ENCODE measurements at places on chromosomes 2 and 18.

DNA sequence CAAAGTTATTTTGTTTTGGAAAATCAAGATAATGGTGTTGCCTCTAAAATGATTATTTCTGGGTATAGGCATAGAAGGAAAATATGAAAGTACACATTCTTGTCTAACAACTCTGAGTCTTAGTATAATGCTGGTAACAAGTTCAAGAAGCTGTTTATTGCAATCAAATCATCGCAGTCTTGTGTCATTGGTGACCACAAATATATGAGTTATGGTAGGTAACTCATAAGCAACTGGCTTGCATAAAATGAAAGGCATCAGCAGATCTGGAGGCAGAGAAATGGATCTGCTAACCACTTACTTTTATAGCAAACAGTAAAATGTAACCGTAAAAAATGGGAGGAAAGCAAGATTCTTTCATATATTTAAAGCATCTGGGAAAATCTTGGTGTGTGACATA lies 156.2 kb upstream of the TCF4 start:
- no peak for DNase-seq

GRCh38 chr2:241816431-241817121 lies 7.6 kb downstream of the NEU4 start:
- DNase-seq: no peak

DNA sequence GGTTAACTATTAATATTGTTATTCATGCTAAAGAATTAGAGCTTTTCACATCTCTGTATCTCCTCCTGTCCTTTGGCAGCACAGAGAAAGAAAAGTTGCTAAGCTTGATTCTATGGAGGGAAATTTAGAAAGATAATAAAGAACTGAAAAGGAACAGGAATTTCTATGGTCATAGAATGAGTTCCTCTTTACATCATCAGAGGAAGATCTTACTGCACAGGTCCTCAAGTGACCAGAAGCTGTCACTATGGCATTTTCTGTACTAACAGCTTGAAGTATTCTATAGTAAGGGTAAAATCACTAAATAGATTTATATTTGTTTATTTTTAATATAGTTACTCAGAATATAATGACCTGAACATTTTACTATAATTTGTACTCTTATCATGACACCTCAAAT lies 6.0 kb upstream of the PRKD3 start:
- DNase-seq: no peak

DNA sequence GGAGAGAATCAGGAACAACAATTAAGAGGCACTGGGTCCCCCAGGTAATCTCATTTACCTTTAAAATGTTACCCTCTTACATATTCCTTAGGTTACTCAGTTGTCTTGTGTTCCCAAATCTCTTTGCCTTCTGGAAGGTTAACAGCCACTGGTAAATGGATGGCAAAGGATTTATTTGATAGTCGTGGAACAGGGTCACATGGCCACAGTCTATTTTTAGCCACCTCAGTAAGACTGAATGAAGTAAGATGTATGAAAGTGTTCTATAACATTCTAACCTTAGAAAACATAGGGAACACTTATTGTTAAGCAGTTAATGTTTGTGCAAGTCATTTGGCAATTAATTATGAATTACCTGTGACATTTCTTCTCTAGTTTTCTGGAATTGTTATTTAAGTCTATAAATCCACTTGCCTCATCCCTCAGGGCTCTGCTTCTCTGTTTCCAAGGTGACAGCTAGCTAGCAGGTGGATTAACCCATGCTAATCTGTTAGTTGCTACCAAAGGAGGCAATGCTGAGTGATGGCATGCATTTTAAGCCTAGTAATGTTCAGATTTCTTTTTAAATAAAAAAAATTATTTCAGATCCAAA lies 211.0 kb downstream of the PIK3C3 start:
- no peak for DNase-seq

GRCh38 chr2:114218383-114218782 lies 224.1 kb upstream of the DPP10 start:
- DNase-seq: no peak

DNA sequence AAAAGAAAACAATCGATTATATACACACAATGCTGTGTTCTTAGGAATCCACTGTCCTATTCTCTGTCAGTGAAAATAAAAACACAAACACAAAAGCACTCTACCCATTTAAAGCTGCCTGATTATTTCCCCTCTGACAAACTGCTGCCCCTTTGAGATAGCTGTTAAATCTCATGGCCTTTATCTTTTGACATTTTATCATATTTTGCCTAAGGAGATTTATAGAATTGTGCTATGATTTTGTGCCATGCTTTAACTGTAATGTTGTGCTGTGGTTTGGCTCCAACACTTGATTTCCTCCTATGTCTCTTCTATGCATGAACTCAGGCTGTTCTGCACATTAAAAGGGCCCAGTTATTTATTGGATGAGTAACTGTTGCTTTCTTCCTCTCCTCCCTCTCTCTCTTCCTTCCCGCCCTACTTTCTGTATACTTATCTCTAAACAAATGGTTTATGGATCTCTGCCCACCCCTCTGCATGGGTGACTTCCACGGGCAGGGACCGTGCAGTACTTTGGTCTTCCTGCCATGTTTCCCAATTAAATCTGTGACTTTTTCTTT lies 1096.6 kb downstream of the TSN start:
- DNase-seq: no peak

DNA sequence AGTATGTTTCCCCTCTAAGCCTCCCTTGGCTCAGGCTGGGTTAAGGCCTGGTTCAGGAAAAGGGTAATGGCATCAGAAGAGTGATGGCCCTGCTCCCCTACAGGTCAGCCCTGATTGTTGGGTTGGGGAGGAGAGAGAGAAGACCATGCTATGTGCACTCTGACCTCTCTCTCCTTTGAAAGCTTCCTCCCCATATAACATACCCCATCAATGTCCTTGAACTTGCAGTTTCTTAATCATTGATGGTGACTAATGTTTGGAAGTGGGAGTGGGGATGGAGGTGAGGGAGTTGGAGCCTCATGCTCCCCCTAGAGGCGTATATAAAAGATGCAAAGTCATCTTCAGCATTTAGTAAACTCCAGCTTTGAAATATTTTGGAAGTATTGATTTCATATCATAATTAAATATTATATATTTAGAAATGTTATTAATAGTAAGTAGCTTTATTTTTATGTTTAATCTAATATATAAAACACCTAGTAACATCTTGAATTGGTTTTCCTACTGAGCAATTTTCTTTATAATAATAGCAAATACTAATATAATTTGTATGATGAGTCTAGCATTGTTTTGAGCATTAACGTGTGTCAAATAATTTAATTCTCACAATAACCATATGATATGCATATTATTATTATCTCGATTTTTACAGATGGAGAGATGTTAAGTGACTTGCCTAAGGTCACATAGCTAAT lies 8.8 kb downstream of the PLCL1 start:
- DNase-seq: no peak

DNA sequence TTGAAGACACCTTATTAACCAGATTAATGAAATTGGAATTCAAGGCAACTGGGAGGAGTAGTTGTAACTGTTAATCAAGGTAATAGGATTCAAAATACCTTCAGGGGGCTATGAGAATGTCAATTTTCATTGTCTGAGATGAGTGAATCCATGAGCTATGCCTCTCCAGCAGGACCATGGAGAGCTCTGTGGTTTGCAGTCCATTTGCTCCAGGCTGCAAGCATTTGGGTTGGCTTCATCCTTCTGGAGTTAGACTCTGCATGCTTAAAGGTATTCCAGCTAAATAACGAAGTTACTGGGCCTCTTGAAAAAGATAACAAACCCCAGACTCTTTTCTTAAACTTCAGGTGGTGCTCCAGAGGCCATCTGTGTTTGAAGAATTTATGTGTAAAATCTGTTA lies 207.1 kb upstream of the SLC8A1 start:
- no peak for DNase-seq

DNA sequence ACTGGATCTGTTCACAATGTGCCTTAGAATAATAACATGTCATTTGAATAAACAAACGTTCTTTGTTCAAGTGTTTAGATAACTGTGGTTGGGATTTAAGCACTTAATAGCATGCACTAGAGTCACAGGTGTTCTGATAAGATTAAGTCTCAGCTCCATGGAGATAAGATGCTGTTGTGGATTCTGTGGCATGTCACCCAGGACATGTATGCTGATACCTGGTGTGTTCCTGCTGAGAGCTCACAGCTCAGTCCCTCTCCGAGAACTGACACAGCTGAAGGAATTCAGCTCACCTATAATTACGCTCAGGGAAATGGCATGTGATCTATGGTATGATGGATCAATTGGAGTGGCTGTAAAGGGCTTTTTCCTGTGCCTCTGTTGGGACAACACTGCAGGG lies 75.4 kb upstream of the ST6GAL2 start:
- no peak for DNase-seq

- DNase-seq: peak; percentile 55
These were observed 8.1 kb downstream of the LBH start for GRCh38 chr2:30239308-30239985.

DNA sequence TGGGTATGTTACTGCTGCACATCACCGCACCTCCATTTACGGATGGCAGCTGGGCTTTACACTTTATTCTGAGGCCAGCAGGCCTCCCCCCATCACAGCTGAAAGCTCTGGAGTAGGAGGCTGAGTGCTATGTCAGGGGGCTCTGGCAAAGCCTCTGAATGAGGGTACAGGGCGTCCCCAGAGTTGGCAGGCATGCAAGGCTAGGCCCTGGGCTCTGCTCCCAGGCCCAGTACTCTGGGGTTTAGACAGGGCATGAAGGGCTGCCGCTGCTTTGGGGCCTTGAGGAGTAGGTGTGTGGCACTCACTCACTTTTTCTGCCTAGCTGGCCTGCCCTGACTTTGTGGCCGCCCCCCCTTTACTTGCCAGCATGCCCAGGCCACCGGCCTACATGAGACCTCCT lies 90.8 kb downstream of the WDSUB1 start:
- no peak for DNase-seq

GRCh38 chr2:232512602-232513001 lies 7.6 kb upstream of the PRSS56 start:
- no peak for DNase-seq

All from stimulated activated CD4-positive, alpha-beta T cell treated with anti-CD3 and anti-CD28 coated beads, TNF-alpha, amount 100 ng/mL, for 1 hour (primary cell).